Hepatocyte (in vitro differentiated cells): ENCODE measurements at places on chromosomes 3 and 15. TPM values are rescaled to one million over a fixed set of nuclear protein-coding genes. Genes with fewer than 3 reads are reported as not detected.

DNA sequence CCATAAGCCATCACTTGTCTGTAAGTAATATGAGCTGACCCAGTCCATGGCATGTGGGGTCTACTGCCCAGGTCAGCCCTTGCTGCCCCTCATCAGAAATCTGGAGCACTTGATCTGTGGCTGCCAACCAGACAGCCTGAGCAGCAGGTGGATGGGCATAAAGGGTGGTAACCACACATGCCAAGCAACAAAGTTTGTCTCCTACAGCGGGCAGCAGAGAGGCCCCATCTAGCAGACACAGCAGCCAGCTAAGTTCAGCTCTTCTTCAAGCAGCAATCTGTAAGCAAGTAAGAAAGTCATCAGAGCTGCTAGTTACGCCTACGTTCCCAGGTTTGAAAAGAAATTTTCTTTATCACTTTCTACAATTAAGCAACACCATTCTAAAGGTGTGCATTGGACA lies 27.9 kb downstream of the CHCHD4 start:
- DNase-seq = no peak

DNA sequence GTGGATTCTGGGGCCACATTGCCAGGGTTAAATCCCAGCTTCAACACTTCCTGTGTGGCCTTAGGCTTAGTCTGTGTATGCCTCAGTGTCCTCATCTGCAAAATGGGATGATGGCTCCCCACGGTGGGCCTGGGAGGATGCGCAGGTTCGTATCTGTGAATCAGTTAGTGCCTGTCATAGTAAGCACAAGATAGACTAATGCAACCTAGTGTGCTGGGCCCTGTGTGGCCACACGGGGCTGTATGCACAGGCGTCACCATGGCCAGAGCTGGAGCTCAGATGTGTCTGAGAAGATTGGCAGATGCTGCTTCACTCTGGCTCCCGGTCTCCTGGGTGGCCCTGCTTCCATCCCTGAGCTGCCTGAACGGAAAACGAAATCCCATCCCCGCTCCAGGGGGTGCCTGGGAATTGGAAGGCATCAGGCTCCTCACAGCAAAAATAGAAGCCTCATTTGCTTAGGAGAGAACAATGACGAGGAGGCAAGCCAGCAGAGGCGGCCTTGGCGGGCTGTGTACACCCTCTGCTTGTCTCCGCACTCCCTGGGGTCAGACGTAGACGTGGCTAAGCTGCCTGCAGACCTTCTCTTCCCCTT lies 103.6 kb downstream of the APBA2 start:
- no peak for DNase-seq

- DNase-seq = no peak
Measured at GRCh38 chr3:50333744-50334328, 5.8 kb upstream of the TUSC2 start.

DNA sequence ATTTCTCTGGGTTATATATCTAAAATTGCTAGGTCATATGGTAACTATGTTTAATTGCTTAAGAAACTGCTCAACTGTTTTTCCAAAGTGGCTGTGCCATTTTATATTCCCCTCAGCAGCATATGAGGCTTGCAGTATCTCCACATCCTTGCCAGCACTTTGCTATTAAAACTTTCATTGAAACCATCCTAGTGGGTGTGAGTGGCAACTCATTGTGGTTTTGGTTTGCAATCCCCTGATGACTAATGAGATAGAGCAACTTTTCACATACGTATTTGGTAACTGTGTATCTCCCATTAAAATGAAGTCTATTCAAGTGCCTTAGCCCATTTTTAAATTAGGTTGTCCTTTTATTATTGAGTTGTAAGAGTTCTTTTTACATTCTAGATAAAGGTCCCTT lies 17.3 kb downstream of the KPNA1 start:
- no peak for DNase-seq

GOLGA6L7 gene
- not detected in 2 replicates for total RNA-seq

GRCh38 chr15:94252223-94252766 lies 20.9 kb downstream of the MCTP2 start:
- no peak for DNase-seq

PLSCR2 gene
- total RNA-seq = not detected in 2 replicates

GRCh38 chr3:196192036-196192523 lies 19.1 kb downstream of the ZDHHC19 start:
- no peak for DNase-seq

GPR171 gene
- total RNA-seq = not detected in 2 replicates

DNA sequence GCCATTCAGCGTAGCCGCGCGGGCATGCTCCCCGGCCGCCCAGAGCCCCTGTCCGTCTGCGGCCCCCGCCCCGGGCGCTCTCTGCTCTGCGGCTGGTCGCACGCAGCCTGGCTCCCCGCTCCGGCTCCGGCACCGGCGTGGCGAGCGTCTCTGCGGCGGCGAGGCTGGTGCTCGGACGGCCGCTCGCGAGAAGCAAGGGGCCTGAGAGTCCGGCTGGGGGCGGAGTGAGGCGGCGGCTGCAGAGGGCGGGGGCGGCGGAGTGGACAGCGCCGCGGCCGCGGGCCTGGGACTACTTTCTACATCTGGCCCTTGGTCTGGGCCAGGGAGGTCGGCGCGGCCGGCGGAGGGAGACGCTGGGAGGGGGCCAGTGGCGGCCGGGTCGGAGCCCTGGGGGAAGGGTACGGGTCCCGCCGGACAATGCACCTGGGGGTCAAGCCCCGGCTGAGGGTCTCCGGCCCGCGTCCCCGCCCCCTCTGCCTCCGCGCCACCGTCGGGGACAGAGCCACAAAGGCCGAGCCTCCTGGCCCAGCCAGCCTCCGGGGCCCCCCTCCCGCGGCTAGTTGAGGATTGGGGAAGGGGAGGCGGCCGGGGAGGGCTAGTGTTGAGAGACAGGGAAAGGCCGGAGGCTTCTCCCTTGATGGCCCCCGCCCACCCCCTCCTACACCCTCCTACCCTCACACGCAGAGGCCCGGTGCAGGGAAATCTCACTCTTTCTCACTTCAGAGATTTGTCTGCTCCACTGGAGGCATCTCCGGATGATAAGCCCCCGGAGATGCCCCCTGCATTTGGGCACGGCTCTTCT lies at the start of gene PRTG:
PRTG (minus strand) TSS at position 226 of the 802 bp plus-strand sequence; CDS start at position 5, 221 bp downstream.
- peak; percentile 84 for DNase-seq

DNA sequence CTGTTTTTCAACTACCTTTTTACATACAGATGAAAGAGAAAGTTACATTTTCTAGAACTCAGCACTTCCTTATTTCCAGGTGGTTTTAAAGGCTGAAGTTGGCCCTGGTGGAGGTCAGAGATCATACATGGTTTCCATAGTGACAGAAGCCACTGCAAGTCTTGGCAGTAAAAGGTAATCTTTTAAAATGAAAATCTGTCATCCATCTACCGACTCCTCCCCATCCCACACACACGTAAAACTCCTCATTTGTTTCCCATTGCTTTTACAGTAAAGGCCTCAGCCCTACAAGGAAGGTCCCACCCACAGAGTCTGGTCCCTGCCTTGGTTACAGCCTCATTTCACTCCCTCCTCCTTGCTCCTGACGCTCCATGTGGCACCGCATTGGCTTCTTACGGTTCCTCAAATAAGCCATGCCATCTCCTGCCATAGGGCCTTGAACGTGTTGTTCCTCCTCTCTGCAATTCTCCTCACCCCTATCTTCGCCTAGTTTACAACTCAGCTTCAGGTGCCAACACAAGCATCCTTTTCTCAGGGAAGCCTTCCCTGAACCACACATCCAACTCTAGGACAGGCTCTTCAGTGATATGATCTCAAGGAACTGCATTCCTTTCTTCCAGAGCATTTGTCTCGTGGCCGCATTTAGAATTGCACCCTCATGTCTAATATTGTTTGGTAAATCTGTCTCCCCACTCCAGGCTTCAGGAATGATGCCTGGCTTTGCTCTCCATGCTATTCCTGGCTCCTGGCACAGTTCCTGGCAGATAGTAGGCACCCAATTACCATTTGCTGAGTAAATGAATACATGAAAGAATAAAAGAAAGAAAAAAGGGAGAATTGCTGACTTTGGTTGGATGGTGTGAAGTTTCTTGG lies 2.6 kb downstream of the CYP19A1 start:
- DNase-seq = no peak

DNA sequence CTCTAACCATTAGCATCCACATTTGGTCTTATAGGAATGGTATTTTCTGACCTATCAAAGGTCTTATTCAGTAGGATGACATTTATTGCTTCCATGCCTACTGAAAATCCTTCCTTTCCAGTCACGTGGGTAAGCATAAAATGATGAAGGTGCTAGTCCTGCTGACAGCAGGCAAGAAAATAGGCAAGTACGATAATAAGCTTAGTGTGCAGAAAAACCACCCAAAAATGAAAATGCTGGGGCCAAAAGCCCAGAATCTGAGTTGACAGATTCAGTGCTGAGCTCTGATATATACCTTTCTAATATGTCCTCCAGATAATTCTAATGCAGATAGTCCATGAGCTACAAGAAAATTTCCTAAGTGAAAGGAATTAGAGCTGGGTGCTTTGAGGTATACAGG lies 194.8 kb downstream of the WDR72 start:
- no peak for DNase-seq

DNA sequence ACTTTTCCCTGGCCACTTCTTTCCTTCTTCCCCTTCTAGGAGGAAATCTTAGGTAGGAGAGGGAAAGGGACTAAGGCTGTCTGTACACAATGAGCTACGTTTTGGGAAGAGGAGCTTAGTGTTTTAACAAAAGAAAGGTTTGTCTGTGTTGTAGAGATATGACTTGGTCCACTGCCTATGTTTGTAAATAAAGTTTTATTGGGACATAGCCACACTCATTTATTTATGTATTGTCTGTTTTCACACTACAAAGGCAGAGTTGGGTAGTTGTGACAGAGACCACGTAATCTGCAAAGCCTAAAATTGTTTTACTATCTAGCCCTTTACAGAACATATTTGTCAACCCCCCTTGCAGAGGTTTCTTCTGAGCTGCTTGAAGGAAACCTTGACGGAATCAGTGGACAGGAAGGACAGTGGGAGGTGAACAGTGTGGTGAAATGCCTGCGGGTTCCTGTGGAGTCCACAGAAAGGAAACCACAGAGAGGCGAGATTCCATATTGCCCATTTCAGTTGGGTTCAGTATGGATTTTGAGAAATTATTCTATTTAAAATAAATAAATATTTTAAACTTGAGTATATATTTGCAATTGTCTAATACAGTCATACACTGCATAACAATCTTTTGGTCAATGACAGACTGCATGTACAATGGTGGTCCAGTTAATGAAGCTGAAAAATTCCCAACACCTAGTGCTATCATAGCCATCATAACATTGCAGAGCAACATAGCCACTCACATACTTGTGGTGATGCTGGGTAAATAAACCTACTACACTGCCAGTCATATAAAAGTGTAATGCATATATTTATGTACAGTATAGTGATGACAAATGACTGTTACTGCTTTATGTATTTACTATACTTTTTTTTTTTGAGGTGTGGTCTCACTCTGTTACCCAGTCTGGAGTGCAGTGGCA lies 157.9 kb upstream of the NUDT16 start:
- DNase-seq = no peak

CCR9 gene
- 0.20 and 0.44 TPM in 2 replicates for total RNA-seq

GRCh38 chr3:38397320-38397719 lies 50.7 kb downstream of the XYLB start:
- peak; percentile 81 for DNase-seq

- DNase-seq = no peak
Measured at GRCh38 chr15:37117030-37117429, 16.7 kb upstream of the MEIS2 start.

- no peak for DNase-seq
Measured at GRCh38 chr3:187287256-187287655, 4.3 kb downstream of the MASP1 start.

DNA sequence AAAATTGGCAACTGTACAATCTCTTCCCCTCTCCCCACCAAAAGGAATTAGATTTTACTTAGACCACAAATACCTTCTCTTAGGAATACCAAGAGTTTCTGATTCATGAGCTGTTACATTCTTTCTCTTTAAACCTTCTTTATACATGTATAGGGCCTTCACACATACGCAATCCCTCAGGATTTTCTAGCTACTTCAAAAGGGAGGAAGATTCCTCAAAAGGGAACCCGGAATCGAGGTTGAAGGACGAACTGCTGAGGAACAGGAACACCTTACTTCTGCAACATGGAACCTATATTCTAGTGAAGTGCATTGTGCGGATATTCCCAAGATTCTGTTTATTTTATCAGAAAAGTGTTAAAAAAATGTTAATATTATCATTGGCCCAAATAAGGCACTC lies 52.3 kb downstream of the GABRB3 start:
- no peak for DNase-seq

DNA sequence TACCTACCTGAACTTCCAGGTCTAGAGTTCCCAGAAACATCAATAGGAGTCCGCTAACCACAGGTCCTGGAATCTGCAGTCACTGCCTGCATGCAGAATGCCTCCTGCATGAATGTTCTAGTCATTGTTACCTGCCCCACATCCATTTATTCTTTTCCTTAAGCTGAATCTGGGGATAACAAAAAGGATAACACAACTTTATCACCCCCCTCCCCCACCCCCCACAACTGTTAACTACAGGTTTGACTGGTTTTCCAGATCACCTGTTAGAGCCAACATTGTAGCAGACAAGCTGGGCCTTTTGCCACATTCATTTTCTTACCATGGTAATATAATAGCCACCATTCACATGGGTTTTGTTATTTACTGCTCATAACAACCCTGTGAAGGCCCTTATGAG lies 4.6 kb upstream of the CTSH start:
- DNase-seq = no peak

DNA sequence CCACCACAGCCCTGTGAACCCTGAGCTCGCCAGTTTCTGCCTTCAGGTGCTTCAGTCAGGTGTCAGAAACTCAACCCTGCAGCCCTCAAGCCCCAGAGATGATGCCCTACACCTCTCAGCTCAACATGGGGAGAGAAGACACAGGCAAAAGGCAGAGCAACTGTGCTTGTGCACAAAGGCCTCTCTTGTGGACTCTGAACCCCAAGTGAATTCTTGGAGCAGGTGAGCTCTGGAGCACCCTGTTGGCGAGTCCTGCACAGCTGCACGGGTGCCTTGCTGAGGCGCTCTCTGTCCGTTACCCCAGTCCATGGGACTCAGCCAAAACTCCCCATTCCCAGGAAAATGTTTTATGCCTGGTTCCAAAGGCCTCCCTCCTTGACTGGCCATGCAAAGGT lies 197.0 kb downstream of the KLF13 start:
- no peak for DNase-seq

DNA sequence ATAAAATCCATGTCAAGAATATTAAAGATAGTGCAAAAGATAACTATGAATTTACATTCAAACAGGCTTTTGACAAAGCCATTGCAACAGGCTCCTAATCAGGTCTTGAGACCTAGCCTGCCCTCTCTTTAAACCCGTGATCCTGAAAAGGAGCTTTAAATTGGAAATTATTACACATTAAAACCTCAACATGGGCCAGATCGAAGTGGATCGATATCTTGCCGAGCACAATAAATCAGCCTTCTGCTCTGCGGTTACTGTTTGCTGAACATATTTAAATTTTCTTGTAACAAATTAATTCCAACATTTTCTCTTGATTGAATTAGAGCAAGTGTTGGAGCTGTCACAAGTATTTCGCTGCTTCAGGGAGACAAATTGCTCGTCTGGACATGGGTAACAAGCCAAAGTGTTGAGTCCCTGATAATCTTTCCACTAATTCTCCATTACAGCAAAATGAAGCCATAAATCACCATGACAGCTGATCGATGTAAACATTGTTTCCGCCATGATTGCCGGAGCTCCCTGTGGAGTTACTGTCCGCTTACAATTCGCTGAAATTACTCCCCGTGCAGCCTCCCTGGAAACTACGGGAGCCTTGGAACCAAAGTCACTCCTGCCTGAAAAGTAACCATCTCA lies 47.6 kb downstream of the SHOX2 start:
- no peak for DNase-seq
